ENCODE measurements at places on chromosomes 12 and 14. TPM values are rescaled to one million over a fixed set of nuclear protein-coding genes. Genes with fewer than 3 reads are reported as not detected.

The PTPRQ gene
- 11.7 TPM for total RNA-seq

The KCNA5 gene
- total RNA-seq: 3.7 TPM

The SP7 gene
- not detected for total RNA-seq

The KRT6C gene
- total RNA-seq: not detected

The NUAK1 gene
- 13.0 TPM for total RNA-seq

The PTPN11 gene
- 101 TPM for total RNA-seq

Data from lung (tissue), 17 donors.